ENCODE measurements at places on chromosomes 7 and 10.

- no peak for DNase-seq
These were observed 87.6 kb upstream of the SEMA3D start for GRCh38 chr7:85274454-85274853.

GRCh38 chr7:135734343-135734689 lies 6.3 kb upstream of the SLC13A4 start:
- DNase-seq: no peak

GRCh38 chr10:86652361-86653202 lies 1.8 kb upstream of the OPN4 start:
- no peak for DNase-seq

GRCh38 chr10:42952349-42952748 lies 124.5 kb upstream of the RET start:
- DNase-seq: no peak

DNA sequence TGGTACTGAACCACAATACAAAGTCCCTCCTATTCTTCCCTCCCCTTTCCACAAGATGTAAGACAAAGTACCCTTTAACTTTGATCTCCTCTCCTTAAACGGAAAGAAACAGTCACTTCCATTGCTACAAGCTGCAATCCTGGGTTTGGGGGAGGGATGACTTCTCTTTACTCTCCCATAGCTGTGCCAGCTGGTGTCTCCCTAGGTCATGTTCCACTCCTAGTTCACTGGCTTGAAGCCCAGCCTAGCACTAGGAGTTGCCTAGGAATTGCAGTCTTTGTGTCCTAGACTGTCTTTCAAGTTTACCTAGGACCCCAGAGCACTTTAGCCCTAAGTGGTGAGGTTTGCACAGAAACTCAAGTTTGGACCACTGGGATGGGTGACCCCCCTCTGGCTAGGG lies 311.1 kb downstream of the HPSE2 start:
- DNase-seq: peak; percentile 37

- DNase-seq: peak; percentile 60
These were observed 9.5 kb downstream of the FAM241B start for GRCh38 chr10:69639291-69640195.

- no peak for DNase-seq
These were observed 82.9 kb downstream of the GRID1 start for GRCh38 chr10:86283466-86284287.

- no peak for DNase-seq
These were observed 87.4 kb downstream of the CELF2 start for GRCh38 chr10:11104772-11105675.

DNA sequence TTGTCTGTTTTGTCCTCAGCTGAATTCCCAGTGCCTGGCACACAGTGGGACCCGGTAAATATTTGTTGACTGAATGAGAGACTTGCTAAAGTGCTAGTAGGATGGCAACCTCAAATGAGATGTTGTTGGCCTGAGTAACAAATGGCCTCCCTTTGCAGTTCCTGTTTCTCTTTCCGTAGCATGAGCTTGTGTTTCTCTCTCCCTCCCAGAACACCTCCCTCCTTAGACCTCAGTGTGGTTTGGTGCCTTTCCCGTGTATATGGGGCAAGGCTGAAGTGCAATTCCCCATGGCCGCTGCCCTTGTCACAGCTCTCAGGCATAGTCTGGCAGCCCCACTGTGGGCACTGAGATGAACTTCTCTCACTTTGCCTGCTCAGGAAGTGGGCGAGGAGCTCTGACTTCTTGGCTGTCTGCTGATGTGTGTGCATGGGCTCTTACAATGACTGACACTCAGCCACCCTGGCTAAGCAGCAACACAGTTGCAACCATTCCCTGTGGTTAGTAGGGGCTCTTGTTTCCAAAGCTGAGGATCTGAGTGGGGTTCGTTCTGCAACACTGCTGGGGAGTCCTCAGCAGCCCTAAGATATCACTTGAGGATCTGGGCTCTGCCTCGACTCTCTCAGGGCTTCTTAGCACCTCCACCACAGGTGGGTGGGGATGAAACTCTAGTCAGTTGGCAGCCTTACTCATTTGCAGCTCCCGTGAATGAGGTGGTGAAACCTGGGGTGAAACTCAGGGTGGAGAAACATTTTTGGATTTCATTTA lies 136.1 kb downstream of the ICA1 start:
- DNase-seq: no peak

DNA sequence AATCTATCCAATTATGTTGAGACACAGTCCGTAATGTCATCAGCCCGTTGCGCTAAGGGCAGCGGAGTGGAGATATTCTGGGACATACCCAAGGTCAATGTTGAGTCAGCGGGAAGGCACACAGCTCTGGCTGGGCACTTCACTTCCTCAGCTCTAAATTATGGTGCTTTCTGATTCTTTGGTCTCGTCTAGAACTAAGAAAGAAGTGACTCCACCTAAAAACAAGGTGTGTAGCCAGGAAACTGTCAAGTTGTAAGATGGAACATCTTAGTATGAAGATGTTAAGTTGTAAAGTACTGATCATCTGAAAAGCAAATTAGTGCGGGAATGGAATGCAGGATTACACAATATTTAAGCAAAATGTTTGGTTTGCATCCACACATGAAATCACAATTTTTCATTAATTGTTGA lies 43.1 kb downstream of the BAIAP2L1 start:
- no peak for DNase-seq

- DNase-seq: no peak
These were observed 422.2 kb upstream of the MTPN start for GRCh38 chr7:136399385-136399784.

- DNase-seq: no peak
These were observed 25.7 kb upstream of the ENTPD1 start for GRCh38 chr10:95730233-95730632.

DNA sequence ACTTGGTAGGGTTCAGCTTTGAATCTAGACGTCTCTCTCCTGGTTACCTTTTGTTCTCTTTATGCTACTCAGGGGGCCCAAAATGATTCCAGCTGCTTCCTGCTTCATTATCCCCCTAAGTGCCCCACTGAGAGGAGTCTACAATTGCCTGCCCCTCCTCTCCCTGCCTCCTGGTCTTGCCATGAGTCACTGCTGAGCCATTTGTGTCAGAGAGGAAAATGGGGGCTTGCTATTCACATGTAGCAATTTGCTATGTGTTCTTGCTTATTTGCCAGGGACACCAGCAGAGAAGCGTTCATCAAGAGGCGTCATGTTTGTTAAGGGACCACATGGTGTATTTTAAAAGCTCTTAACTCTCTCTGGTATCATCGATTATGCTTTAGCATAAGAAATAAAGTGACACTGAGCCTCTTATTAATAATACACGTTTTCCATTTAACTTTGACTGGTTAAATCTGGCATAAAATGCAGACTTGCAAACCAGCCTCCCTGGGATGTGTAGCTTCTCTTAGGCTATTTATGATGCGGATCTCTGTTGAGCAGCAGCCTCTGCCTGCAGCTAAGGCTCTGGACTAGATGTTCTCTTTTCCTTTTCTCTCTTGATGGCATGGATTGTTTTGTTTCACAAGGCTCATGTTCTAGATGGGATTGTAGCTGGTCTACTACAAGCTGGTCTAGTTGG lies 239.3 kb downstream of the AUTS2 start:
- DNase-seq: no peak

GRCh38 chr10:89032141-89032891 lies 41.7 kb downstream of the FAS start:
- DNase-seq: no peak

- no peak for DNase-seq
These were observed 144.1 kb upstream of the FAM171A1 start for GRCh38 chr10:15515202-15515601.

DNA sequence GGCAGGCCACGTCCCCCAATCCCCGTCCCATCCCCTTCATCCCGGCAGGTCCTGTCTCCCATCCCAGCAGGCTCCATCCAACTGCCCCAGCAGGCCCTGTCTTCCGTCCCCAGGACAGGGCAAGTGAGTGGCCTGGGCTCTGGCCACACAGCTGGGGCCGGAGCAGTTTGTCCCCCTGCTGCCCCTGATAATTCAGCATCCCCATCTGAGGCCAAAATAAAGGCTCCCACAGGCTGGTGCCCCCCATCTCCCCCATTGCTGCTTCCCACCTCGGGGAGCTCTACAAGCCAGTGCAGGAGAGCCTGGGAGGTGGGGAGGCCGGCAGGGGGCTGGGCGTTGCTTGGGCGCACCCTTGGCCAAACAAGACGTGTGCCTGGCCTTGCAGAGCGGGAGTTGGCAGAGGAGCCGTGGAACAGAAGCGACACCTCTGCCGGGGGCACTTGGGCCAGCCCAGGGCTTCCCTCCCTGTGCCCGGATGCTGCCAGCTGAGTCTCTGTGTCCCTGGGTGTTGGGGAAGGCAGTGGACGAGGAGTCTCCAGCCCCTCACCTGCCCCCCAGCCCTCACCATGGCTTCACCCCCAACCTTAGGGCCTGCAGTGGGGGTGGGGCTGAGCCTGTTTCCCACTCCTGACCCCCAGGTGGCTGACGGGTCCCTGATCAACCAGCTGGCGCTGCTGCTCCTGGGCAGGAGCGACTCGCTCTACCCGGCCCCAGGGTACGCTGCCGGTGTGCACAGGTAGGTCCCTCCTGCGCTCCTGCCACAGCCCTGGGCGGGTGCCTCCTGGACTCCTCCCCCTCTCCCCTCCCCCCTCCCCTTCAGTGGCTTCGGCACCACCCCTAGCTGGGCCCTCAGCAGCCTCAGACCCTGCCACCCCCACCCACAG lies 14.0 kb downstream of the AP5Z1 start:
- no peak for DNase-seq

- DNase-seq: no peak
These were observed 78.2 kb downstream of the FAM53B start for GRCh38 chr10:124665980-124666379.

GRCh38 chr7:44847509-44847919 lies 373 bp downstream of the H2AZ2 start:
- peak; percentile 88 for DNase-seq

DNA sequence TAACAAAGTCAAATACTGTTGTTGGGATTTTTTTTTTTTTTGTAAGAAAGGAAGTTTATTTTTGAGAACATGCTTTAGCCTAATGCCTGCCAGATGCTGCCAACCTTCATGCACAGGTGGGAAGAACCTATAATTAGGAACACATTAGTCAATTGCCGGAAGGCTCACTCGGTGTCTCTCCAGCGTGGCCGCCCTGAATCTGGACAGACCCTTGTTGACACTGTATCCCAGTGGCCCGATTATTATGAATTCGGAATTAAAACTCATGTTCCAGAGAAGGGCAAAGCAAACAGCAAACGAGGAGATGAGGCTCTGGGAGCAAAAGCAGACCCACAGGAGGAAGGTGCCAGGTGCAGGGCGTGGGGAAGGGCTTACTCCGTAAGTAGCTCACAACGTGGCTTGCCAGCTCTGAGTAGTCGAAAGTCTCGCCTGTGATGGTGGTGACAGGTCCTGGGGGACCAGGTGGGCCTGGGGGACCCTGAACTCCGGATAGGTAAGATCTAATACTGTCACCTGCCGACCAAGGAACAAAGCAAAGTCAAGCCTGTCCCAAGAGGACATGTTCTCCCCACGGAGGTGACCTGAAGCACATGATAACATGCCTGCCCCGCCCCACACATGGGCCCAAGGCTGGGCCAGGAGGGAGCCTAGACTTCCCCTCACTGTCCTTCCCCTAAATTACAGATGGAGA lies 48.3 kb downstream of the COL17A1 start:
- DNase-seq: no peak

- DNase-seq: no peak
These were observed 115.8 kb downstream of the SORBS1 start for GRCh38 chr10:95445223-95445836.

GRCh38 chr7:4724648-4725013 lies 42.5 kb downstream of the FOXK1 start:
- no peak for DNase-seq

DNA sequence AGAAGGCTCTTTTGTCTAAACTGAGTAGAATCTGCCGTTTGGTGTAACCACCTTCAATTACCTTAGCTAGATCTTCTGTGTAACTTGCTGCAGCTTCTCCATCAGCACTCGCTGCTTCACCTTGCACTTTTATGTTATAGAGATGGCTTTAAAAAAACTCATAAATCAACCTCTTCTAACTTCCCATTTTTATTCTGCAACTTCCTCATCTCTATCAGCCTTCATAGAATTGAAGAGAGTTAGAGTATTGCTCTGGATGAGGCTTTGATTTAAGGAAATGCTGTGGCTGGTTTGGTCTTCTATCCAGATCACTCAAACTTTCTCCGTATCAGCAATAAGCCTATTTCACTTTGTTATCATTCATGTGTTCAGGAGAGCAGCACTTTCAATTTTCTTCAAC lies 1131.9 kb upstream of the CELF2 start:
- no peak for DNase-seq

GRCh38 chr7:35465791-35466336 lies 212.0 kb upstream of the TBX20 start:
- DNase-seq: no peak

DNA sequence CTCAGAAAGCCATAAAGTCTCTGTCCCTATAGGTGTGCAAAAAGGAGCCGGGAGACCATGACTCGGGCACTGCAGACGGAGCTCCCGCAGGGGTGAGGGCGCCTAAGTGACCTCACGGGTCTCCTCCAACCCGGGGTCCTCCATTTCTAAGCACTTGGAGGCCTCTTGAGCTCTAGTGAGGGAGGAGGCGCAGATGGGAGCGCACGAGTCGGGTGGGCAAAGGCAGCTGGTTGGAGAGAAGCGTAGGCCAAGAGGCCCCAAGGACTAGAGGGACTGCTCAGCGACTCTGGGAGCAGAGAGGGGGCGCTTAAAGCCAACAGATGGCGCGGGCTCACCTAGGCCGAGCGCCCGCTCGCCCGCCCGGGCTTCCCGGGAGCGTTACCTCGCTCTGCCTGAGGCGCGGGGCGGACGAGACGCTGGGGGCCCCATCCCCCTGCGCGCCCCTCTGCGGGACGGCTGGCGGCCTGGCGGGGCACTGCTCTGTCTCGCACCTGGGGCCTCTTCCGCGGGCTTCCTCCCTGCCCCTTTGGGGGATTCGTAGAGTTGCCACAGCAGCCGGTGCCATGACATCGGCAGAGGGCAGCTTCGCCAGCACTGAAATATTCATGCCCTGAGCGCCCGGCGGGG lies 523 bp upstream of the CDH23 start:
- DNase-seq: peak; percentile 78

- DNase-seq: no peak
These were observed 109.6 kb downstream of the LRMDA start for GRCh38 chr10:75540981-75541380.

DNA sequence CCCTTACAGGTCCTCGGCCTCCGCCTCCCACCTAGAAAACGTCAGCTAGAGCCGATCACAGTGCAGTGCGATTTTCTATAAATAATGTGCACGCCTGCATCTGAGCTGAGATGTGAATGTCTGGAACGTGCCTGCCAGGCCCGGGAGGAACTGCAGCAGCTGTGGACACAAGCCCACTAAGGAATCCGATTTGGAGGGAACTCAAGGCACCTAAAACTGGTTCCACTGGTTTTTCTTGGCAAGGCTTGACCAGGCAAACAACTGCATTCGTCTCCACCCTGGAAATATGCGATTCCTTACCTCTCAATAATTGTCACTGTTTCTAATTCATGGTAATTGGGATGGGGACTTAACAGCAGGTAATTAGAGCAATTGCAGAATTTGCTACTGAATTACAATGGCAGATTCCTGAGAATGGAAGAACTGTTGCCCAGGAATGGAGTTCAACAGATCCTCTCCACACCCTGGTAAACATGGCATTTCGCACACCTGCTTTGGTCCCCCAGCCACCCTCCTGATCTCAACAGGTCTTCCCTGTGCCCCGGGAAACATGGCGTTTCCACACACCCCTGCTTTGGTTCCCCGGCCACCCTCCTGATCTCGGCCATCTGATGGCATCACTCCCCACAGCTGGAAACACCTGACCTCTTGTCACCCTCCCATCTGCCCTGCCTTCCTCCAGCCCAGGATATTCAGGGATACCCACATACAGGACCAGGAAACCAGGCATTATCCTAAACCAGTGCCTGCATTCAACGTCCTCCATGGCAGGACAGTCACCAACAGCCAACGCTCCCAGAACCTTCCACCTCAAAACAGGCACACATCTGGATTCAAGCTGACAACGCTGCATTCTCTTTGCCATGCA lies 76.0 kb downstream of the DIP2C start:
- DNase-seq: no peak
